ENCODE measurements at places on chromosomes 6 and 20. TPM values are rescaled to one million over a fixed set of nuclear protein-coding genes. Genes with fewer than 3 reads are reported as not detected.

DNA sequence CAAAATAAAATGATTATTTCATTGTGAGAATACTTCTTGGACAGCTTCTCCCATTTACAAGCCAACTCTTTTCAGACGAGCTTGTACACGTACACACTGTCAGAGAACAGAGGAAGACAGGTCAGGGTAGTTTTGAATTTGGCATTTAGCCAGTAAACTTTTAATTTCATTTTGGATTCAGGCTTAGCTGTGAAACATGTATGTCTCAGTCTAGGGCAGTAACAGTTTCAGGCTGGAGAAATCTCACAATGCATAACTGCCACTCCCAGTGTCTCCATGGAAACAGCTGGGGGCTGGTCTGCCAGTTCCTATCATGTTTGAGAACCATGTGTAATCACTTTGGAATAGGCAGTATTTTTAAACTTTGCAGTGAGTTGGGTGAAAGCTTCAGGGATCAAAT is 22.0 kb upstream of the QKI start:
- DNase-seq: no peak

DNA sequence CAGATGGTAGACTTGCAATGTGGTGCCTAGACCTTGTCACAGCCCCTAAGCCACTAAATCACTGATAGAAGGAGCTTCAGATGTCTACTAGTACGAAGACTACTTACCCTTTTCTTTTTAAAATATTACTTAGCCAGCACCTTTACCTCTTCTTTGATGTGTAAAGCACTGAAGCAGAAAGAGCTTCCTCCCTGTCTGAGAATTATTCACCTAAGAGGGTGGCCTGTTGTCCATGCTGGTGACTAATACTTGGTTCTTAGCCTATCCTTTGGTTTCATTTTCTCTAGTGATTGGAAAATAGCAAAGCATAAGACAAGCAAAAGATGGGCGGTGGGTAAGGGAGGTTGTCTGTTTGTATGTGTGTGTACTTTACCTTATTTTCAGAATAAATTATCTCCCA is 794.6 kb downstream of the TFAP2A start:
- DNase-seq: no peak

DNA sequence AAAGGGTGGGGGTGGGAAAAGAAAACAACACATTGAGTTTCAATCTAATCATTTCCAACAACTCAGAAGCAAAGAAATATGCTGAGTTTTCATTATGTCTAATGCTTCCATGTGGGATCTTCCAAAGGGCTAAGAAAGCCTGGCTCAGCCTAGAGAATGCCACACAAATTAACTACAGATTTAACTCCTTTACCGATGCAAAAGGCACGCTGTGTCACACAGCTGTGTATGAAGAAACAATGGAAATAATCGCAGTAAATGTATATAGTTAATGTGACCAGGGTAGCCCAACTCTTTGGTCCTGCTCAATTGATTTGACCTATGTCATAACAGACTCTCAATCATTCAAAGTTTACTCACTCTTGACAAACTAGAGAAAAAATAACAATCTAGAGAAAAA is 17.8 kb downstream of the B4GALT5 start:
- DNase-seq: no peak

DNA sequence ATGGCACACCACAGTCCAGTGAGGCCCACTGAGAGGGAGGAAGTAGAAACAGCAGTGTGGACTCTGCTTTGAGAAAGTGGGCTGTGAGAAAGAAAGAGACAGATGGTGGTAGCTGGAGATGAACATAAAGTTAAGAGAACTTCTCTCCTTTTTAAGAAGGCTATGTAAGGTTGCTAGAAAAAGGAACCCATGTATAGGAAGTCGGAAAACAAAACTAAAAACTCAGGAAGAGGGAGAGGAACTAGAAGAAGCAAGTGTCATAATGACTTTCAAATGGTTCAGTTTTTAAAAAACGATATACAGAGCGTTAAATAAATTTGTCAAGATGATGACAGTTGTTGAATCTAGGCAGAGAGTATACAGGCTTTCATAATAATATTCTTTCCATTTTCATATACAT is 25.4 kb upstream of the GMNN start:
- no peak for DNase-seq

GRCh38 chr6:167764713-167765479 is 61.8 kb upstream of the AFDN start:
- DNase-seq: no peak

EYA2 gene
- 4.4 TPM for polyA plus RNA-seq

- DNase-seq: no peak
These were observed 71.7 kb downstream of the SNX5 start for GRCh38 chr20:17896771-17897369.

Measured in muscle of arm (tissue), 14 donors.